T-helper 2 cell treated with Interferon-gamma antibody and Interleukin-4, amounts not matched to agents 5 μg/mL and 100 μg/mL, for 36 hours (primary cell): ENCODE measurements at places on chromosomes 1 and 21.
A peak's percentile ranks its signal among the peaks of the same experiment; 100 is the strongest.

GRCh38 chr1:64265141-64265540 is 61.7 kb downstream of the UBE2U start:
- DNase-seq: no peak

DNA sequence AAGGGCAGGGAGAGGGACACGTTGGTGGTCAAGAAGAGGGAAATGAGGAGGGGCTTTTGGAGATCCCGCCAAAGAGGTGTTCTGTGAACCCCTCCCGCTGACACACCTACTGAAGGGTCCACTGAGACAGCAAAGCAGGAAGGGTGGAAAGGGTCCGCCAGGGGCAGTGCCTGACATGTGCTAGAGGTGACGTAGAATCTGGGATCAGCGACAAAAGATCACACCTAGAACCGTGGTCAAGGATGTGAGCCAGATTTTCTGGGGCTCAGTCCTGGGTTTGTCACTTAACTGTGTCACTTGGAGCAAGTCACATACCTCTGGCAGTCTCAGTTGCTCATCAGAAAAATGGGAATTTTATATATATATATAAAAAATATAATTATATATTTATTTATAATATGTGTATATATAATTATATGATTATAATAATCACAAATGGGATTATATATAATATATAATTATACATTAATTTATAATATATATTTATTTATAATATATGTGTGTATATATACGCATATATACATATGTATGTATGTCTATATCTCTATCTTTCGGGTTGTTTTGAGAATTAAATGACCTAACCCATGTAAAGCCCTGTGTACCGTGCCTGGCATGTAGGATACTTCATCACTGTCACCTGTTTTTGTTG is 35.0 kb upstream of the ATP5PO start:
- no peak for DNase-seq

GRCh38 chr1:101992821-101993575 is 3.7 kb downstream of the OLFM3 start:
- DNase-seq: no peak

GRCh38 chr1:25198663-25199252 is 33.5 kb downstream of the SYF2 start:
- no peak for DNase-seq

- no peak for DNase-seq
These were observed 98.6 kb upstream of the ZNF644 start for GRCh38 chr1:91120421-91120820.

- no peak for DNase-seq
These were observed 26.3 kb upstream of the SLC5A9 start for GRCh38 chr1:48196237-48196636.

DNA sequence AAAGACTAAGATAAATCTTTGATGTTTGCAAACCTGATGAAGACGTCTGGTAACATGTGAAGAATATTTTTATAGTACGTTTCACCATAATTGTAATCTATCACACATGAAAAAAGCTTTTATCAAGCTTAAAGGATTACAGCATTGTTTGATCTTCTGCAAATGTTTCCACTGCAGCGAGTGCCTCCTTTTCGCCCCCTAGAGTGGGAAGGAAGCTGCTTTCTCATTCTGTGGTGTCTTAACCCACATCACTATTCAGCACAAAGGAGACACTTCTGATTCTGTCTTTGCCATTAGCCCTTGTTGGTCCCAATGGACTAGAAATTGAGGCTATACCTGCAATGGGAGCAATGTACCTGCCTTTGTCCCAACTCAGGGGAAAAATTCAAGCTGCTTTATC is 46.0 kb upstream of the IL12RB2 start:
- DNase-seq: peak; percentile 16

DNA sequence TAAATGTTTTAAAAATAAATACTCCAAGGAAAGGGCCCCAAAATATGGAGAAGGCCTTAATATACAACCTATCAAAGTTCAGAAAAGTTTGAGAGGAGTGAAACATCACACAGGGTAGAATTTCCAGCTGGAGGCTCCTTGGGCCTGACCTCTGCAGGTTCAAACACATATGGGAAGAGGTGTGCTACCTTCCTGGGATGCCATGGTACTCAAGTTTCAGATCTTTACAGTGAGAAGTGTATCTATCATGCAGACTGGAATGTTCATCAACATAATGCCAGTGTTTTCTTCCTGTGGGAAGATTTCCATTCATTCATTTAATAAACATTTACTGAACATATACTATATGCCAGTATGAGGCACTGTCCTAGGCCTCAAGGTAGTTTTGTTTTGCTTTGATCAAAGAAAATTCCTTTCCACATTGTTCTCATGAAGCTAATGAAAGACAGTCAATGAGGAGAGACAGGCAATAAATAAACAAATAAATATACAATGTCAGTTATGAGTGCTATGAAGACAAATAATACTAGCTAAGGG is 14.6 kb upstream of the ADAR start:
- DNase-seq: no peak
